Neuronal stem cell (in vitro differentiated cells): ENCODE measurements at places on chromosomes 2 and 18.

- H3K36me3 ChIP-seq = no peaks in the 10 kb centered on the region
- H3K27me3 ChIP-seq = no peaks in the 10 kb centered on the region
- H3K4me3 ChIP-seq = no peak overlapping the region
- H3K4me1 ChIP-seq = peaks cover 13% of the 10 kb centered on the region
These were observed 45.9 kb downstream of the FAM228A start for GRCh38 chr2:24220554-24221291.

DNA sequence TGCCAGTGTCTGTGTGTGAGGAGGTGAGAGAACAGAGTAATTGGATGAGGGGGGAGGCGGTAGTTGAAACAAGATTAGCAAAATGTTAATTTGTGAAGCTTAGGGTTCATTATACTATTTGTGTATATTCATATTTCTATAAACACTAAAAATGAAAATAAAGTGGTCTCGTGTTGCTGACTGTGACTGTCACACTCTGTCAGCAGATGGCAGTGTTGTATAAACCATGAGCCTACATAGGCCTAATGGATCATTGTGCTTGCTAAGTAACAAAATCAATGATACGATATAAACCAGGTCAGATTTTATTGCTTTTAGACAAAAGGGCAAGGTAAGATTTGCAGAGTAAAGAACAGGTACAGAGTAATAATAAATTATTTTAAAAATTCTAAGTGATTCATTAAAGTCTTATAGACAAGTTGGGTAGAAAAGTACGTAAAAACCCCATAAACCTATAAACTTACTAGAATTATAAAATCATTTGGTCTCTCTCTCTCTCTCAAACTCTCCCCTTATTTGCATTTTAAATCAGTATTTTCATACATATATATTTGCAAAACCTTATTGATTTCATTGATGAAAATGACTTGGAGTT is 182.7 kb downstream of the RPIA start:
- no peaks in the 10 kb centered on the region for H3K4me1 ChIP-seq
- no peak overlapping the region for H3K4me3 ChIP-seq
- DNase-seq = peak; percentile 52
- H3K27ac ChIP-seq = no peak overlapping the region

DNA sequence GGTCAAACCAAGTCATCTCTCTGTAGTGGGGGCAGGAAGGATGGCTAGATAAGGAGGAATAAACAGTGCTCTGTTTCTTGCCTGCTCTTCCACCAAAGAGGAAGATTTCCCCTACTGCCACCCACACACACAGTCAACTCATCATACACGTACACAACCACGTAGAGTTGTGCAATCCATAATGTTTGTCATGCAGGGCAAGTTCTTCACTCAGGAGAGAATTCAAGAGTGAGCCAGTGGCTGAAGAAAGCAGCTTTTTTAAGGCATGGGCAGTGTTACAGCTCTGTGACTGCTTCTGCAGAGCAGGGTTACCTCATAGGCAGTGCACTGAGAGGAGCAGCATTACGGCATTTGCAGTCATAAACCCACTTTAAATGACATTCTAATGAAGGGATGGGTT is 283.0 kb downstream of the RND3 start:
- no peaks in the 10 kb centered on the region for H3K4me1 ChIP-seq
- H3K4me3 ChIP-seq = no peak overlapping the region
- no peak for DNase-seq

DNA sequence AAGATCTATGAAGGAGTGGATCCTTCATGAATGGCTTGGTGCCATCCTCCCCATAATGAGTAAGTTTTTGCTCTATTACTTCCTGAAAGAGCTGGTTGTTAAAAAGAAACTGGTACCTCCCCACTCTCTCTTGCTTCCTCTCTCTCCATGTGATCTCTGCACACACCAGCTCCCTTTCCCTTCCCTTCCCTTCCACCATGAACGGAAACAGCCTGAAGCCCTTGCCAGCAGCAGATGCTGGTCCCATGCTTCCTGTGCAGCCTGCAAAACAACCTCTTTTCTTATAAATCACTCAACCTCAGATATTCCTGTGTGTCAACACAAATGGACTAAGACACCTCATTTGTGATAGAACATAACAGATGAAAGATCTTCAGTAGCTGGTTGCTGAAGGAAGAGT is 303.5 kb upstream of the ACVR2A start:
- no peaks in the 10 kb centered on the region for H3K27me3 ChIP-seq
- H3K4me1 ChIP-seq = no peaks in the 10 kb centered on the region
- no peak for DNase-seq
- no peak overlapping the region for H3K27ac ChIP-seq
